ENCODE measurements at places on chromosomes 13 and 19.
A peak's percentile ranks its signal among the peaks of the same experiment; 100 is the strongest.

DNA sequence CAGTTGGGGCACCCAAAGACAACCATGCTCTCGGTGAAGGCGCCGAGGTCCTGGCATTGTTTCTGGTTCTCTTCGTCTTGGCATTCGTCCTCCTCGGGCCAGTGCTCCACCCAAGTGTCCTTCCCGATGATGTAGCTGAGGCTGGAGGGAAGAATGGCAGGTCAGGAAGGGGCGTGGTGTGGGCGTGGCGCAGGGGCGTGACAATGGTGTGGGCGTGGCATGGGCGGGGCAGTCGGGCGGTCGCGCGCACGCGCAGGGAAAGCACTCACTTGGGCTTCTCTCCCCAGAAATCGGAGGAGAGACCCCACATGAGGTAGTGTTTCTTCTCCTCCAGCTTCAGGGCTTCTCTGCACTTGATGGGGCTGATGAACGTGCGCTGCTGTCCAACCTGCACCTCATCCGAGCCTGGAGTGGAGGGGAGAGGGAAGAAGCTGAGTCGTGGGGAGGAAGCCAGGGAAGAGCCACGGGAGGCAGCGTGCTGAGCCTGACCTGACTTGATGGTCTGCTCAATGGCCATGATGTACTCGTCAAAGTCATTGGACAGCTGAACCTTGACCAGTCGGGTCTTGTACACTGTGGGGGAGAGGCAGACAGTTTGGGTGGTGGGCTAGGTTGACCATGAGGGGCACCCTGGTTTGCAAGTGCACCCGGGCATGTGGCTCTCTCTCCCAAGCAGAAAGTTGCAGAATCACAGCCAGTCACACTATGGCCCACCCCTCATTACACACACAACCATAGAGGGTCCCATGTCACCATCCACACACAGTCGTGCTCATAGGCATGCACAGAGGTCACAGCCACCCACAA, 8.1 kb upstream of the TNFSF14 start:
- DNase-seq, result no peak

- DNase-seq, result no peak
Observed at GRCh38 chr19:4100647-4101495, 23.1 kb downstream of the MAP2K2 start.

DNA sequence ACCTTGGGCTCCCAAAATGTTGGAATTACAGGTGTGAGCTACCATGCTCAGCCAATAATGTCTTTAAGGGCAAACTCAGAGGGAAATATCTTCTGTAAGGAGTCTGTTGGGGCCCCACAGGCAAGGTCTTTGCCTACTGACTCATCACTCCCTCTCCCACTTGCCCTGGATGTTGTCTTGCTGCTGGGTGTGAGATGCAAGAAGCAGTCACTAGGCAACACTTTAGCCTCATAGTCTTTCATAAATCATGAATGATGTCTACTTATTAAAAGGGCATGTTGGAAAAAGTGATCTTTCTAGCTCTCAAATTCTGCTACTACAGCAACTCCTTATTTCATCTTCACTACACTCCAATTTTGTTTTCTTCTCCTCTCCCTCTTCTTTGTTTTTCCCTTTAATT, 34.6 kb upstream of the SLC10A2 start:
- DNase-seq, result no peak

DNA sequence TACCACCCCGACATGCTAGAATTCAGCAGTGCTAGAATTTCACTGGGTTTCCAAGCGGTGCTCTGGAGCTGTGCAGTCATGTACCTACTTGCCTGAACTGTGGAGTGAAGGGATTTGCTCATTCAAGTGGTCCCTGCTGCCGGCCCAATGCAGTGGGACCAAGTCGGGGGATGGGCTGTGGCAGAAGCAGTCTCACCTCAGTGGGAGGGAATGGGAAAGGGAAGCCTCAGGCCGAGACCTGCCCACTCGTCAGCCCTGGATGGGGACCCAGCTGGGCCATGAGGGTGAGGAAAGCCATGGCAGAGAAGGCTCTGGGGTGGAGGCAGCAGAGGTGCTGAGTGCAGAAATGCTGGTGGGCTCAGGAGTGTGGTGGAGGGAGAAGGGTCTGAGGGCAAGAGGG, 14.9 kb downstream of the KLHL26 start:
- DNase-seq, result no peak

GRCh38 chr13:96650301-96650886, 343.9 kb downstream of the OXGR1 start:
- no peak for DNase-seq

- no peak for DNase-seq
Observed at GRCh38 chr13:112648966-112649690, 40.7 kb upstream of the ATP11A start.

GRCh38 chr13:101416181-101417042, at the start of gene NALCN:
Gene NALCN (minus strand): TSS chr13:101416508. CDS start chr13:101399126, 17,382 bp downstream.
- no peak for DNase-seq

DNA sequence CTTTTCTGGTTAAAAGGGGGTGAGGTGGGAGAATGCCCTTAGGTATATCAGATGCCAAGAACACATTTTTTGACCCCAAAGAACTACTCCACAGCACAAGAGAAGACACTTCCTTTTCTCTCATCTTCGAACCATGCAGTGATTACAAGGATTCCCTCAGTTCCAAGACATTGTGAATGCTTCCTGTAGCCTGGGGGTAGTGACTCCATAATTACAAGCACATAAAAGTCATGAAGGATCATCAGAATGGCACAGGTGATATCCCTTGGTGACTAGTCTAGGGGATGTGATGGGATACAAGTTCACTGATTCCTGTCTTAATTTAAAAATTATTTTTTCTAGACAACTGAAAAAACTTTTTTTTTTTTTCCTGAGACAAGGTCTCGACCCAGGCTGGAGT, 78.0 kb downstream of the ZC3H13 start:
- DNase-seq, result no peak

DNA sequence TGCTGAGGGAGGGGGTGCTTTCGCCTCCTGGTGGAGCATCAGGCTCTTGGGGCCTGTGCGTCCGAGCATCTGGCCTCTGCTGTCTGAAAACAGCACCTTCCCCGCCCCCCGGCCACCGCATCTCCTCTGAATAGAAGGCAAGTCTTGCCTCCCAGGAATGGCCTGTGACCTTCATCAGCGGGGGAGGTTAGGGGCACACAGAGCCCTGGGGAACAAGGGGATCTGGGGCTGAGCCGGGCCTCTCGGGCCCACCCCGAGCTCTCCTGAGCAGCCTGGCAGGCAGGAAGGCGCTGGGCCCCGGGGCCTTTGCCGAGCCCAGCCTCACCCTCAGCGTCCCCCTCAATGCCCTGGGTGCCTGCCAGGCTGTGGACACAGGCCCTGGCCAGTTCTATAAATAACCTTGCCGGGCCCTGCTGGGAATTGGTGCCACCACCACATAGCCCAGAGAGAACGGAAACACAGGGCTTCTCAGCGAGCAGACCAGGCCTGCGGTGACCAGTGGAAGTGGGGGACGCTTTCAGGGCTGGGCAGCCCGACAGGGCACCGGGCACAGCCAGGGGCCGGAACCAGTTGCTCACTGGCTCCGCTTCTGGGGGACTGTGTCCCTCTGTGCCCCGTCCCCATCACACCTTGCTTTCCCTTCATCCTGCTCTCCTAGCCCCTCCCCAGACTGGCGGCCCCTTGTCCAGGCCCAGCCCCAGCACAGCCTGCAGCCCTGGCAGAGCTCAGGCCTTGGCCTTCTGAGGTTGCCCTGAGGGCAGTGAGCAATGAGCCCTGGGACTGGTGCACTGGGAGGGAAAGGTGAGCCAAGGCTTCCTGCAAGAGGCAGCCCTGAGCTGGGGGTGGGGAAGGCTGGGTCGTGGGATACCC, 9.5 kb downstream of the STK11 start:
- no peak for DNase-seq

- peak; percentile 48 for DNase-seq
Observed at GRCh38 chr19:40165362-40165937, 25.8 kb upstream of the MAP3K10 start.

DNA sequence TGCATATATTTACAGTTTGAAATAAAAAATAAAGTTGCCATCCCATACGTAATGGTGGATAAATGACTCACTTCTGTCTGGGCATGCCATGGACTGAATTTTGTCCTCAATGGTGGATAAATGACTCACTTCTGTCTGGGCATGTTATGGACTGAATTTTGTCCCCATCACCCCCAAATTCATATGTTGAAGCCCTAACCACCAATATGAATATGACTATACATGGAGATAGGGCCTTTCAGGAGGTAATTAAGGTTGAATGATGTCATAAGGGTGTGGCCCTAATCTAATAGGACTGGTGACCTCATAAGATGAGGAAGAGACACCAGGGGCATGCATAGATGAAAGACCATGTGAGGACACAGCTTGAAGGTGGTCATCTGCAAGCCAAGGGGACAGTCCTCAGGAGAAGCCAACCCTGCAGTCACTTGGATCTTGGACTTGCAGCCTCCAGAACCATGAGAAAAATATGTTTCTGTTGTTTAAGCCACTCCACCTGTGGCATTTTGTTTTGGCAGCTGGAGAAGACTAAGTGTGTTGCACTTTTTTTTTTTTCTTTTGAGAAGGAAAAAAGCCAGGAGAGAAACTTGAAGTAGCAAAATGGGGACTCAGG, 41.8 kb downstream of the RFC3 start:
- DNase-seq, result no peak

GRCh38 chr13:36130193-36130551, 1.0 kb downstream of the DCLK1 start:
- no peak for DNase-seq

- DNase-seq, result no peak
Observed at GRCh38 chr19:41391618-41392017, 5.5 kb downstream of the EXOSC5 start.

GRCh38 chr19:20349206-20349605, 182.2 kb downstream of the ZNF486 start:
- DNase-seq, result no peak

GRCh38 chr13:52750713-52751112, 11.1 kb upstream of the CNMD start:
- no peak for DNase-seq

- no peak for DNase-seq
Observed at GRCh38 chr19:54477650-54478049, 4.6 kb upstream of the CDC42EP5 start.

DNA sequence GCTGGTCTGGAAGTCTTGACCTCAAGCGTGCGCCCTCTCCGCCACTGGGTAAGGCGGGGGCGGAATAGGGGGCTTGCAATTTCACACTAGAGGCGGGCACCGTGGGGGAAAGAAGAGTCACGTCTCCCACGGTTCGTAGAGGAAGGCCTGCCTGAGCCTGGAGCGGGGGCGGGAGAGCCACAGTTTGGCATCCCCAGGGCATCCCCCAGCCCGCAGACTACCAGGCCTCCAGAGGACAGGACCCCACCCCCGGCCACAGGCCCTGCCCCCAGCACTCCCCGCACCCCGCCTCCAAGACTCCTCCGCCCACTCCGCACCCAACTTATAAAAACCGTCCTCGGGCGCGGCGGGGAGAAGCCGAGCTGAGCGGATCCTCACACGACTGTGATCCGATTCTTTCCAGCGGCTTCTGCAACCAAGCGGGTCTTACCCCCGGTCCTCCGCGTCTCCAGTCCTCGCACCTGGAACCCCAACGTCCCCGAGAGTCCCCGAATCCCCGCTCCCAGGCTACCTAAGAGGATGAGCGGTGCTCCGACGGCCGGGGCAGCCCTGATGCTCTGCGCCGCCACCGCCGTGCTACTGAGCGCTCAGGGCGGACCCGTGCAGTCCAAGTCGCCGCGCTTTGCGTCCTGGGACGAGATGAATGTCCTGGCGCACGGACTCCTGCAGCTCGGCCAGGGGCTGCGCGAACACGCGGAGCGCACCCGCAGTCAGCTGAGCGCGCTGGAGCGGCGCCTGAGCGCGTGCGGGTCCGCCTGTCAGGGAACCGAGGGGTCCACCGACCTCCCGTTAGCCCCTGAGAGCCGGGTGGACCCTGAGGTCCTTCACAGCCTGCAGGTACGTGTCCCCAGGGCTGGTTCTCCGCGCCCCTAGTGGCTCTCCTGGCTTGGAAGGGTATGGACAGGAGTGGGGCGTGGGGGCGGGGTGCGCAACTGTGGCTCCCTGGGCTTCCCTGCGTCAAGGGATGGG, at the start of gene ANGPTL4:
Gene ANGPTL4 (plus strand): TSS at position 353 of the 969 bp plus-strand sequence. CDS start 167 bp downstream, at position 520.
- DNase-seq, result peak; percentile 52

DNA sequence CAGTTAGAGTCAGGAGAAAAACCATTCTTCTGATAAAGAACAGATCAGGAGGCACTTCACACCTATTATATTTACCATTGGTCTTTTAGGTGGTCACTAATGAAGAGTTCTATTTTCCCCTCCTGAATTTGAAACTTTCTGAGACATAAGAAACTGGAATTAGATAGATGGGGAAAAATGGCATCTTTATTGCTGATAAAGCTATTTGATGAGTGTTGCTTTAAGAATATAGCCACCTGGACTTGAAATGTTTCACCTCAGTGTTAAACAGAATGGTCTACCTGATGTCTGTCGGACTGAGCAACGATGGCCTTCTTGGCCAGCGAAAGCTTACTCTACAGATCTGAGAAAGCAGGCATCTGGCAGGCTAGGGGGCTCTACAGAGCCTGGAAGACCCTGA, 107.0 kb downstream of the SLITRK5 start:
- DNase-seq, result no peak

DNA sequence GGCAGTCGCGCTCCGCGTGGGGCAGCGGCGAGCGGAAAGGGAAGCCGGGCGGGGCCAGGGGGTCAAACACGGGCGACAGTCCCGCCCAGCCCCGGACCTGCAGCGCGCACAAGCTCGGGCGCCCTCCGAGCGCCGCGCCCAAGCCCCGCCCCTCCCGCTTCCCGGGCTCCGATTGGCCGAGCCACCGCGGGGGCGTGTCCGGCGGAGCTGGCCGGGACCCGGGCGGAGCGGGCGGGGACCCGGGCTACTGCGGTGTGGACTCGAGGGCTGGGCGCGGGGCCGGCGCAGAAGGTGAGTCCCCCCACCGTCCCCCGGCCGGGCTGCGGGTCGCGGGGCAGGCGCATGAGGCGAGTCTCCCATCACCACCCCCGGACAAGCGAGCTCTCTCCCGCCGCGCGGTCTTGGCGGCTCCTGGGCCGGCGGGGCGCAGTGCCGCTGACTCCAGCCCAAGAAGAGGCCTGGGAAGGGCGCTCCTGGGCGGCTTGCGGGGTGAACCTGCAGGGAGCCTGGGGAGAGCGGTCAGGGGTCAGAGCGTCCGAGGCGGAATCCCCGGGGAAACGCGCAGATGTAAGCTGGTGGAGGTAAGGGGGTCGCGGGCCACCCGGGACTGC, at the start of gene PLEKHF1:
Gene PLEKHF1 (plus strand): TSS at position 247 of the 611 bp plus-strand sequence. CDS start 8,379 bp downstream, outside the sequence.
- DNase-seq, result peak; percentile 61

- no peak for DNase-seq
Observed at GRCh38 chr13:112193463-112194166, 126.7 kb downstream of the SOX1 start.

GRCh38 chr13:101425623-101426022, 9.3 kb upstream of the NALCN start:
- DNase-seq, result no peak

All from activated CD4-positive, alpha-beta T cell treated with anti-CD3 and anti-CD28 coated beads, Interleukin-2, amount 50 U/mL, for 4 hours (primary cell).